Fibroblast of skin of scalp (primary cell): ENCODE measurements at places on chromosomes 12 and 14.

- DNase-seq: no peak
Measured at GRCh38 chr12:115118177-115118724, 434.3 kb upstream of the TBX3 start.

GRCh38 chr14:32601906-32602305 lies 272.8 kb downstream of the AKAP6 start:
- DNase-seq: peak; percentile 22

GRCh38 chr14:94051115-94051514 lies 25.0 kb downstream of the OTUB2 start:
- peak; percentile 36 for DNase-seq

DNA sequence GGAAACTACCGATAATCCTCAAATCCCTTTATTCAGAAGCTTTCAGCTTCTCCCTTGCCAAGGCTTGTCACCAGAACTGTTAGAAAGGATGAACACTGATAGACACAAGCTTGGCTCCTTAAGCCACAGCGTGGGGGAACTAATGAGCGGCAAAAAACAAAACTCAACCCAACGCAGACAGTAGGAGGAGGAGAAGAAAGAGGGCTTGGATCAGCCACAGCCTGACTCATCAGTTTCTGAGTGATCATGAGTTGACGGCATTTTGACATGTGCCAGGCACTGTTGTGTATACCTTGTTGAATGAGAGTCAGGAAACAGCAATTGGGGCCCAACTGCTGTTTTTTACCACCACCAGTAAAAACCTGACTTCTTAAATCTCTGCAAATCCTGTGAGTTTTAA lies 23.7 kb downstream of the PLXNC1 start:
- peak; percentile 56 for DNase-seq

- no peak for DNase-seq
Measured at GRCh38 chr14:86141966-86142365, 612.0 kb downstream of the FLRT2 start.

DNA sequence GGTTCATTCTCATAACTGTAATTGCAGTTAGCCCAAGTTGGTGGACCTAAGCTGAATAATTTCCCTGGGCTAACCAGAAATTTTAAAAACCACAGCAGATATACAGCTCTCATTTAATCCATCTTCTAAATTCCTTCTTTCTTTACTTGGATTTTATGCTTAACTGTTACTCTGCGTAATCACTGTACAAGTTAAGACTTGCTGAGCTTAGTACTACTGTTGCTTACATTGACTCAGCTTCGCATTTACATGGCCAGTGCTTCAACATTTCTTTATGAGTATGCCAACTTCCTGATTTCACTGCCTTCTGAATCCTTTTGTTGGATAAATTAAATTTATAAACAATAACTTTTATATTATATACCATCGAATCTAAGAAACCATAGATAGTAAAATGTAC lies 147.4 kb downstream of the SLC38A4 start:
- DNase-seq: no peak

DNA sequence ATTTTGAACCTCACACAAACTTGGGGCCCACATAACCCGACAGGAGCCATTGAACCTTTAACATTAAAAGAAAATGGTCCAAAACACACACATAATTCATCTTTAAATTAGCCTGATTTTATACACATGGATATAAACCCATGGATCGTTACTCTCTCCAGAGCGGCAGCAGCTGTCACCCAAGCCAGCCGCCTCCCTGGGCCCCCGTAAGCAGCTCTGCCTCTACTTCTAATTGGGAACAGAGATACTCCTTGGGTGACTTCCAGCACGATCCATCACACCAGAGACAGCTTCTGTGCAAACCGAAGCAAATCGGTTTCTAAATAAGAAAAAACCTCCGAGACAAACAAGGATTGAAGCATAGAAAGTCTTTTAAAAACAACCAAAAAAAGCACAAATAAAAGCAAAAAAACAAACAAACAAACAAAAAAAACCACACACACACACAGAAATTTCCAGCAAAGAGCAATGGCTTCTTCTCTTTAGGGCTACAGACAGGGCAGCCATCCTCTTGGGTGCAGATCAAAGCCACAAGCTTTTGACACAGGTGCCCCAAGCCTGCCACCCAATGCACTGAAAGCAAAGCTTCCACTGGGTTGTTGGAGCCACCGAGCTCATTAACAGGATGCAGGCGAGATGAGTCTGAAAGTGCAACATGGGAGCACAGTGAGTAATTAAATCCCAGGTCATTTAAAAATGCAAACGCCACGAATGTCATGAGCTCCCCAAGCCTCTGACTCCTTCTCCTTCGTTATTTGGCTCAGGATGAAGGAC lies 156.9 kb downstream of the DPF3 start:
- DNase-seq: peak; percentile 77

- peak; percentile 5 for DNase-seq
Measured at GRCh38 chr12:69225251-69225910, 14.0 kb upstream of the CPSF6 start.

DNA sequence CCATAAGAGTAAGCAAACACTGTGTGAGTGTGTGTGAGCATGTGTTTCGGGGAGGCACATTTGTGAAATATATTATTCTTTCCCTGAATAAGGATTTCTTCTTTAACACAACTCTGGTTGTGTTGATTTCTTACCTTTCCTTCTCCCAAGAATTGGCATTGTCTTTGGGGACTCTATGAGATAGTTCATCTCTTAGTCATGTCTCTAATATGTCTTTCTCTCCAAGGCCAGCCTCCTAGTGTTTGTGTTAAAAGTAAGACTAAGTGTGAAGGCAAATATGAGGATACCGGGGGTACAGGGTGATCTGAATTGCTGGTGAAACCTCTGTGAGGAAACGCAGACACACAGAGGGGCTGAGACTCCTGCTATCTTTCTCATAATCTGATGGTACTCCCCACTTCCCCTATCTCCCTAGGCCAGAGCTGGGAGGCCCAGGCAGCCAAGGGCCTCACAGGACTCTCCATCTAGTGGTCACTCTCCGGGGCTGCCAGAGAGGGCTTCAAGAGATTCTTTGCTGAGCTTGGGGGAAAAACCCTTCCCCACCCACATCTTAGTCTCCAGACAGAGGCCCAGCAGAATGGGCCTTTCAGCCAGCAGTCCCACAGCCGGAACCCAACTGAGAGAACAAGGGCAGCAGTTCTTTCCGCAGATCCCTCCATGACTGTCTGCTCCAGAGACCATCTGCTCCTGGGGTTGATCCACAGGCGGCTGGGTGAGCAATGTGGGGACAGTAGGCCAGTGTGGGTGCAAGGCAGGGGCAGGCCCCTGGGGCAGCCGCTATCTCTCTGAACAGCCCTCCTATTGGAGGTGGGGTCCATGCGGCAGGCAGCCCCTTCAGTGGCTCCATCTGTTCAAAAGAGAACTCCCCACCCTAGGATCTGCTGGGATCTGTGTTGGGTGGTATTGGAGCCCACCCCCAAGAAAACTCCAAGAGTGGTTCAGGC lies 5.8 kb upstream of the HOXC12 start:
- no peak for DNase-seq

DNA sequence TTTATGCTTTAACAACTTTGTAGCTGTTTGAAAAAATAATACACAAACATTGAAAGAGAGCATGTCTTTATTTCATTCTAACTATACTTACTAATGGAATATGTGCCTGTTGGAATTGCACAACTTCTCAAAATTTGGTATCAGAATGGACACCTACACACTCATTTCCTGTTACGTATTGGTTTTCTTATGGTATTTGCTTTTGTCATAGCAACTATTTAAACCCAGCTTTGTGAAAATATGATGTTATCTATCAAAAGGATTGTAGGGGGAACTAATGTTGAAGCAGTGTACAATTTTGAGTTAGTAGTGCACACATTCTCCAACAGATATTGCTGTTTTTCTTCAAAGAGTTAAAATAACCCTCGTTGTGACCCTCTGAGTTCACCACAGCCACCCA lies 52.6 kb downstream of the RBMS2 start:
- no peak for DNase-seq

- DNase-seq: no peak
Measured at GRCh38 chr14:46018846-46019420, 632.6 kb downstream of the RPL10L start.

DNA sequence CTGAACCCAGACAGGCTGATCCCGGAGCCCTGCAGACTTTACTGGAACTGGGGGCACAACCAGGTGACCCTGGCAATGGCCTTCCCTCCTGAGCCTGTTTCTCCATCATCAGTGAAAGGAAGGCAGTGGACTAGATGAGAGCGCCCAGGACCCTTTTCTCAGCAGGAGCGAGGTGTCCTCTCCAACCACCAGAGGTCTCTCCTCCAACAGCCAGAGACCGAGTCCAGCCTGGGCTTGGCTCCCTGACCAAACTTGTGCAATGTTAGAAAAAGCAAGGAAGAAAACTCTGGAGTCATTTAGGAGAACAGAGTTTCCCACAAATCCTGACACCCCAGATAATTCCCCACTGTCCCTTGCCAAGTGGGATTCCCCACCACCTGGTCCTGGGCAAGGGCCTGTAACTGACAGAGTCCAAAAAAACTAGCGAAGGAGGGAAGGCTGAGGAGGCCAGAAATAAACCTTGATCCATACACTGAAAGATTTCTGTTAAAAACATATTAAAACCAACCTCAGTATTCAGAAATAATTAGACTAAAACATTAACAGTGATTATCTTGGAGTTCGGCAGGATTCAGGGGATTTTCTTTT lies 9.0 kb downstream of the RPS6KL1 start:
- DNase-seq: peak; percentile 76
